ENCODE measurements at places on chromosomes 6 and 20.

GRCh38 chr20:23167431-23167830 is 81.3 kb upstream of the CD93 start:
- no peak for DNase-seq

- no peak for DNase-seq
Observed at GRCh38 chr6:15499125-15499524, 163.7 kb downstream of the DTNBP1 start.

DNA sequence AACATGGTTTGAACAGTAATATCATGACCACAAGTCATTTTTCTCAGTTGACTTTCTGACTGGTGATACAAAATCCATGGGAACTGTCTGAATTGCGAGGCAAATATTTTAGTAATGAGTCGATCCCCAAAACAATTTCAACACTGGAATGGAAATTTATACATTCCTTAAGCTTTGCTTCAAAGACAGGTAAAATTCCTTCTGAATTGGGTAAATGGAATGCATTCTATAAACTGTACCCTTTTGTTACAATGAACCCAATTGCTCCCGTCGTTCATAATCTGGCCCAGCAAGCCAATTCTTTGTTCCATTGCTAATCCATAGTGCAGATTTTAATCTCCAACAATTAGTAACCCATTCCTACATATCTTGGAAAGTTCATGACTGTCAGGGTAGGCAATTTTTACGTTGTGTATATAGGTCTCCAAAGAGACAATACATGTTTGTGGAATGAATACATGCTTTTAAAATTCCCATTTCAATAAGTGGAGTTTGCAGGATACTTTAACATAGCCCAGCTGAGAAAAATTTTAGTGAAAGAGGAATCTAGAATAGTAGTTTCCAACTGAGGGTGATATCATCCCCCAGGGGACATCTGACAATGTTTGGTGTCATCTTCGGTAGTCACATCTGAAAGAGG is 32.7 kb downstream of the CYP24A1 start:
- DNase-seq: no peak

- no peak for DNase-seq
Observed at GRCh38 chr6:169445227-169445626, 191.6 kb upstream of the THBS2 start.

DNA sequence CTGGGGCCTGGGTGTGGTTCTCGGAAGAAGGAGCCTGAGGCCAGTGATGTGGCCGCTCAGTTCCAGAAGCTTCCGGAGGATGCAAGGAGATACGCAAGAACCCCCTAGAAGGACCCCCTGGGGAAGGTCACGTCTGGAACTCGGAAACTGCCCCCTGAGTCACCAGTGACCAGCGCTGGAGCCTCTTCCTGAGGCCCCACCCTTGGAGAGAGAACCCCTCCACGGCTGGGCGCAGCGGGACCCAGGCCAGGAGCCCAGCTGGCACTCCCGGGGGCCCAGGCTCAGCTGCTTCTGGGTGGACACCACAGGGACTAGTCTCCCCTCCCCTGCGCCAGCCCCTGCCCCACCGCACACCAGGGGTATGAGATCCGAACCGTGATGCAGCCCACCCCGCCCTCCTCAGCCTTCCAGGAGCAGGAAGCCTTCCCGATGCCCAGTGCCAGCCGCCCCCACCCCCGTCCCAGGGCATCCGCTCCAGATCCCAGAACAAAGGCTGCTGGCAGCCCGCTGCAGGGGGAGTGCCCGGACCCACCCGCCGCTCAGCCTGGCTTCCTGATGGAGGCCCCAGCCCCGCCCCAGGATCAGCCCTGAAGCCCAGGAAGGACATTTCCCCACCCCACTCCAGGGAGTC is 7.5 kb downstream of the LAMA5 start:
- no peak for DNase-seq

GRCh38 chr6:168480481-168480880 is 39.5 kb downstream of the SMOC2 start:
- no peak for DNase-seq

GRCh38 chr6:72974276-72974675 is 251.0 kb downstream of the KHDC1L start:
- no peak for DNase-seq

DNA sequence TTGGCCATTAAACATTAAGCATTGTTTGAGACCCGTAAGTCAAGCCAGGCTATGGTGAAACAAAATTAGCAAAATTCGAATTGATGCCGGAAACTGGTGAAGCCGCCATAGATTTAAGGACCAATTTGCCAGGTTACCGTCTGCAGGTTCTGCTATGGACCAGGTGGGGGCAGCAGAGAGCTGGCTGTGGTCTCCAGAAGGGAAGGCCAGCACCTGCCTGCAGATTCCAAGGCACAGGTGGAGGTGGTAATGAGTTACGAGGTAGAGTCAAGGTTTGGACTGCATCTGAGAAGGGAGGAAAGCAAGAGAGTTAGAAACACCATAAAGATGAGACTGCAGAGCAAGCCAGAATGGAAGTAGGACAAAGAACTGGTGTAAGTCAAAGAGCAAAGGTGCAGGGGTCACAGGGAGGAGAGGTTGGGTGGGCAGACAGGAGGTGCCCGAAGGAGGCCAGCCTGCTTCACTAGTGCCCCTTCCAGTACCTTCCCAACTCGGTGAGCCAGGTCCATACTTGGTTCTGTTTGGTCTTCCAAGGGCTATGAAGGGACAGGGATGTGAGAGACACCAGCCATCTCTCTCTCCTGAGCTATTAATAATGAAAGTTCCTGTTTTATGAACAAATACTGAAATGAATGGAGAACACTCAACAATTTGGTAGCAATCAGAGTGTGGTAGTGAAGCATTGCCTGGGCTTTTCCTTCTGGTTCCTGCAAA is 131.6 kb upstream of the ESR1 start:
- DNase-seq: peak; percentile 26

GRCh38 chr6:6406715-6407070 is 86.2 kb upstream of the F13A1 start:
- DNase-seq: no peak

- no peak for DNase-seq
Observed at GRCh38 chr20:57213924-57214323, 52.5 kb downstream of the BMP7 start.

- DNase-seq: no peak
Observed at GRCh38 chr20:21430020-21430419, 32.7 kb upstream of the NKX2-4 start.

GRCh38 chr20:58579819-58580473 is 64.7 kb upstream of the APCDD1L start:
- no peak for DNase-seq
